Mesenteric fat pad (tissue), 1 donor: ENCODE measurements at places on chromosomes 5 and 9. TPM values are rescaled to one million over a fixed set of nuclear protein-coding genes. Genes with fewer than 3 reads are reported as not detected.

The SPRY4 gene
- 79.7 TPM for total RNA-seq

The C9orf85 gene
- 6.7 TPM for total RNA-seq

The PCDHGA4 gene
- total RNA-seq = 4.7 TPM

The HARS2 gene
- 15.9 TPM for total RNA-seq

The HAVCR2 gene
- 14.9 TPM for total RNA-seq

The ENTREP1 gene
- total RNA-seq = 3.9 TPM

The OTP gene
- not detected for total RNA-seq

The ANP32B gene
- total RNA-seq = 103 TPM

The ARHGEF37 gene
- 3.9 TPM for total RNA-seq

The PCA3 gene
- total RNA-seq = not detected

- no peak for DNase-seq
Observed at GRCh38 chr5:119878712-119879111, 249.4 kb downstream of the FAM170A start.

GRCh38 chr9:98968601-98969337 lies 25.1 kb downstream of the COL15A1 start:
- DNase-seq = peak; percentile 1

- no peak for DNase-seq
Observed at GRCh38 chr9:92047500-92047899, 67.7 kb downstream of the SPTLC1 start.

GRCh38 chr9:81661339-81661738 lies 28.0 kb downstream of the TLE1 start:
- no peak for DNase-seq

GRCh38 chr5:36614657-36615308 lies 8.4 kb downstream of the SLC1A3 start:
- no peak for DNase-seq

- DNase-seq = no peak
Observed at GRCh38 chr5:137629646-137630045, 106.2 kb downstream of the KLHL3 start.

DNA sequence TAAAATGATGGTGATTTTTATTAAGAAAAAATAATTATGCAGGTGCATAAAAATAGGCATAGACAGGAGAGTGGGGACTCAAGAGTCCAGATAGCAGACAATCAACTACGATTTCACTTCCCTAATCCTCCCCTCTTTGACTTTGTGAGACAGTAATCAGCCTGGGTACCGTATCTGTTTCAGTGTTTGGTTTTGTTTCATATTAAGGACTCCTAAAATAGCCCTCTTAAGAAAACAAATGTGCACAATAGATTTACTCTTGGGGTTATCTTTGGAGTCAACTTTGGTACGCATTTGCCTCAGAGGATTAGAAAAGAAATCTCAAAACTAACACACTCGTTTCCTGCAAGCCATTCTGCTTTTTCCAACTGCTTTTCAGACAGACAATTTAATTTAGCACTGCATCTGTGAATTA lies 96.3 kb downstream of the ZNF608 start:
- no peak for DNase-seq

DNA sequence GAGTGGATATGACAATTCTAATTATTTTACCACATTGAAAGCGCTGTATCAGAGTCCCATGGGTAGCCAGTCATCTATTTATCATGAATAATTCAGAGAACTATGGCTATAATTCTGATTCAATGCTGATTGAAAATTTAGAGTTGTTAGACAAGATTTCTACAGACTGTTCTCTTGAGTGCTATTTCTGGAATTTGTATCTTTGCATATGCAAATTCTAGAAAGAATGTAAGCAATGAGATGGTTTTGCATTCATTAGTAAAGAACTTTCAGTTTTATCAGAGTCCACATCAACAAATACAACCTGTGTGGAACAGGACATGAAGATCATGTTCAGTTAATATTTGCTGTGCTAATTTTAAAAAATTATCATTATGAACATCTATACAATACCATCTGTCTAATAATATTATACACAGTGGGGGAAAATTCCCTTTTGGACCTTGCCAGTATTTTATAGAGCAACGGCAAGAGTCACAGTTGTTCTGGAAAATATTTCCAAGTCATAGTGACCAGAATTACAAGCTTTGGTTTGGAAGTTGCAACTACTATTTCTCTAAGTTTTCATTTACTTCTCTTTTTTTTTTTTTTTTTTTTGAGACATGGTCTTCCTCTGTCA lies 372.7 kb upstream of the PTGER4 start:
- DNase-seq = no peak

DNA sequence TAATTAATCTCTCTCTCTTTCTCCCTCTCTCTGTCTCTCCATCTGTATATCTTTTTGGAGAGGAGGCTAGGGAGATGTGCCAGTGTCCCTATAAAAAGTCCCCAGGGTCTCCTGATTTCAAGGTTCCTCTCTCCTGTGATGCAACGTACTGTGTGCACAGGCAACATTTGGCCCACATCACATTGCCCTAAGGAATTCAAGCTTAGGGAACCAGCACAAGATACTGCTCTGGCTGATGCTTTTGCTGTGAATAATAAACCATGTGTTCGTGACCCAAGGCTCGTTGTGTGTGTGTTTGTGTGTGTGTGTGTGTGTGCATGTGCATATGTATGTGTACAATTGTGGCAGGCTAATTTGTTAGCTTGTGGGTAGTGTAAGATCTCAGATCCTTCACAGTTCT lies 9.7 kb downstream of the SPATA9 start:
- DNase-seq = no peak

- DNase-seq = no peak
Observed at GRCh38 chr9:16282718-16283117, 587.8 kb downstream of the BNC2 start.

GRCh38 chr5:109865637-109866036 lies 175.9 kb downstream of the MAN2A1 start:
- DNase-seq = no peak

- DNase-seq = no peak
Observed at GRCh38 chr5:62653001-62653863, 74.6 kb downstream of the LRRC70 start.

DNA sequence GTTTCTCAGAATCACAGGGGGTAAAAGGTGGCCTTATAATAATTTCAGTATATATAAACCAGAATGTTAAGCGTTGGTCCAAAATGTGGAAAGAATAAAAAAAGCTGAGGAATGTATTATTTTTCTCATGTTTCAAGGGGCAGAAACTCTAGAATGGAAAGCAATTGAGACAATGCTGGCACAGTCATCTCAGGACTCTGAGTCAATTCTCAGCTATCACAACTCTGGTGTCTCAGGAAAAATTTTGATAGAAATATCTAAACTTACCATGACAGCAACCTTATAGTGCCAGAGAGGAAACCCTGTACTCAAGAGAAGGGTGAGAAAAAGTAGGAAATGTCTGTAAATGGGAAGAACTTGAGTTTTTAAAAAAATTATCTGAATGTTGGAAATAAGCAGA lies 1189.4 kb upstream of the NUDT12 start:
- no peak for DNase-seq
